ENCODE measurements at places on chromosomes 4 and X.
A peak's percentile ranks its signal among the peaks of the same experiment; 100 is the strongest.

- peak; percentile 61 for DNase-seq
Observed at GRCh38 chr4:146333187-146333894, 119.0 kb downstream of the REELD1 start.

- DNase-seq = no peak
Observed at GRCh38 chr4:104870495-104871233, 276.0 kb upstream of the TET2 start.

- no peak for DNase-seq
Observed at GRCh38 chrX:71606536-71607216, 11.6 kb downstream of the CXCR3 start.

GRCh38 chrX:71315917-71316316 lies 14.4 kb downstream of the ITGB1BP2 start:
- peak; percentile 47 for DNase-seq

DNA sequence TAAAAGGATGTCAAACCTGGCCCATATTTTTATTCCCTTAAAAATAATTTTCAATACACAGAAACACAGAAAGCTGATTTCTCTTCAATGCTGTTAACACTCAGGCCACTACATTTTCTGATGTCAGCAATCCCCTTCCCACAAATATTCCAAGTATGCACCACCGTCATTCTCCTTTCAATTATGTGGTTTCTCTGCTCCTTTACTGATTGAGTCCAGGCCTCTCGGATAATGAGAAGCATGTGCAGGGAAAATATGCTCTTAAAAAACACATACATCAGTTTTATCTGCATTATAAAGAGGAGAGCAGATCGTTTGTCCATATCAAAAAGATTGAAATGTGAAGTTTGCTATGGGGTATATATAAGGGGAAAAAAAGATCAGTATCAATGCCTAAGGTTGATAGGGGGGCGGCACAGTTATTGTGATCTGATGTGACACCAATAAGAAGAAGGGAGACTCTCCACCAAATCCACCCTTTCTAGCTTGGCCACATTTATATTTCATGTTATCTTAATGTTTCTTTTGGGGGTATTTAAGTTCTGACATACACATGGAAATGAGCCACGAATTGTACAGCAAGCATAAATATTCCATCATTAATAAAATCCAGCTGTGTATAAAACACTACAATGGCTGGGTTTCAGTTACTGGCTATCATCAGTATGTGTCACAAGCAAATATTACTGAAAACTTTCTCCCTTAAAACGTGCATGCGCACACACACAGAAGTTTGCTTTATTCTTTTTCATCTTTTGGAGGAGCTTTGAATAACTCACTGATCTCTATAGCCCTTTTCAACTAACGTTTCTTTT lies 6.4 kb downstream of the AMOT start:
- DNase-seq = no peak

GRCh38 chr4:156765277-156765676 lies 206.3 kb downstream of the PDGFC start:
- peak; percentile 48 for DNase-seq

DNA sequence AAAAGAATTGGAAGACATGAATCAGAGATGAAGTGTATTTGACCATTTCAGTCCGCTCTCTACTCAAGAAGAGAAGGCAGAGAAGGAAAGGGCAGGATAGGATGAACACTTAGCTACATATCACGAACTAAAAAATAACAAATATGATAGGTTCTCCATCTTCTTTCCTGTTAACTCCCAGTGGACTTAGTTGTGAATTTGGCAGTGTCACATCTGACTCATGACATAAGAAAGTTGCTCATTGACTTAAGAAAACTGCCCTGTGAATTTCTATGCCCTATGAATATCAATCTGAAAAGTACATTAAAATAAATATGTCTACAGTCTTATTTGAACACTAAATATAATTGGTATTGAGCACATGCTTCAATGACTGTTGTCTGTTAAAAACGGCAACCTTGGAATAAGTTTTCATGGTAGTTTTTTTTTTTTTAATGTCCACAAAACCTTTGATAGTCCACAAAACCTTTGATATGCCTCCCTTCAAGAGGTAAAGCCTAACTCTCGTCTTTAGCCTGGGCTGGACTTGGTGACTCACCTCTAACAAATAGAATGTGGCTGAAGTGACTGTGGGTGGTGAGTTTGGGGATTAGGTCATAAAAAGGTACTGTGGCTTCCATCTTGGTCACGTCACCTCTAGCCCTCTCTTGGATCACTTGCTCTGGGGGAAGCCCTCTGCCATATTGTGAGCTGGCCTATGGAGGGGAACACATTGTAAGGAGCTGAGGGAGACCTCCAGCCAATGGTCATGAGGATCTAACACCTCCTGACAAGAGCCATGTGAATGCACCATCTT lies 184.7 kb upstream of the S100G start:
- DNase-seq = no peak

- peak; percentile 5 for DNase-seq
Observed at GRCh38 chr4:132396636-132397035, 752.5 kb upstream of the PCDH10 start.

- DNase-seq = no peak
Observed at GRCh38 chr4:22881411-22881810, 188.7 kb downstream of the GBA3 start.

DNA sequence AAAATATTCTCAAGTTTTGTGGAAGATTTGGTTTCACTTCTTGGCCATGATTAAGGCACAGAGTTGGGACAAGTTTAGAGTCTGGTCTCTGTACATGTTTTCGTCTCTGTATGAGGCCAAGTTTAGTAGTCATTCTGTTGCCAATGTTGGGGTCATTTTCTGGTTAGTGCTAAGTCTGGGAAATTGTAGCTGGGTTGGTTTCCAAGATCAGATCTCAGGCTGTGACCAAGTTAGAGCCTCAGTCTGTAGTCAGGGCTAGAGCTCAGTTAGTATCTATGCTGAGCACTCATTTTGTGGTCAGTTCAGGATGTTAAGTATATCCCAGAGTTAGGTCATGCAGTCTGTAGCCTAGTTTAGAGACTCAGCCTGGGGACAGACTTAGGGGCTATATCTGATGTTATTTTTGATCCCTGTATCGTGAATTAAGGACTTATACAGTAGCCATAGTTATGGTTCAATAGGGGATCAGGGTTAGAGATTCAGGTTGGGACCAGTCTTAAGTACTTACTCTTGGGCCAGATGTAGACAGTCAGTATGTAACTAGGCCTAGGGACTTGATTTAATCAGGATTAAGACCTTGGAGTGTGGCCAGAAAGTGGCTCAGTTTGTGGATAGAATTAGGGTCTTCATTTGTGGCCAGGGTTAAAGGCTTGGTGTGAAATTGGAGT lies 6.6 kb upstream of the ENOX2 start:
- no peak for DNase-seq

DNA sequence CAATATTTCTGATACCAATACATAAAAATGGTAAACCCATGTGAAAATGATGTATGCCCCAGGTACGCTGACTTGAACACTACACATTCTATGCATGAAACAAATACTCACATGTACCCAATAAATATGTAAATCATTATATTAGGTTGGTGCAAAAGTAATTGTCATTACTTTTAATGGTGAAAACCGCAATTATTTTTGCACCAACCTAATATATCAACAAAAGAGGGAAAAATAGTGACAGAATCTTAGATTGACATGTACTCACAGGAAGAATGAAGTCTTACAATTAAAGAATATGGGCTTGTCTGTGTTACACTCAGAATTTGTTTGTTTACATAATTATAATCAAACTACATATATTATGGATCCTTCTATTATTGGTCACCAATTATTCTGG lies 82.3 kb downstream of the GLRA3 start:
- no peak for DNase-seq

DNA sequence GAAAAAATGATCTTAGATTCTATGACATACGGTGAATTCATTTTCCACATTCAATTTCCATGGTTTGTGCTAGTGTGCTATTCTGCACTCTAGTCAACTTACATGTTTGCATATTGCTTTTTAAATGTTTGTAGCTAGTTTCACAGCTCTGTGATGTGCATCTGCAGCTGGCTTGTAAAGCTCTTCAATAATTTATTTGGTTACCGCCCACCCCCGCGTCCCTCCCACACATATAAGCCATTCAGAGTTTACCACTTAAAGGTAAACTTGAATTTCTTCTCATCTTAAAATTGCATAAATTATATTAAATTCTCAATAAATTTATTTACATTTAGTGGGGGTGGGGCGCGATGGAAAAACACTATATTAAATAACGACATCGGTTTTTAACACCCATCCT lies 291 bp upstream of the NBDY start:
- DNase-seq = peak; percentile 18

DNA sequence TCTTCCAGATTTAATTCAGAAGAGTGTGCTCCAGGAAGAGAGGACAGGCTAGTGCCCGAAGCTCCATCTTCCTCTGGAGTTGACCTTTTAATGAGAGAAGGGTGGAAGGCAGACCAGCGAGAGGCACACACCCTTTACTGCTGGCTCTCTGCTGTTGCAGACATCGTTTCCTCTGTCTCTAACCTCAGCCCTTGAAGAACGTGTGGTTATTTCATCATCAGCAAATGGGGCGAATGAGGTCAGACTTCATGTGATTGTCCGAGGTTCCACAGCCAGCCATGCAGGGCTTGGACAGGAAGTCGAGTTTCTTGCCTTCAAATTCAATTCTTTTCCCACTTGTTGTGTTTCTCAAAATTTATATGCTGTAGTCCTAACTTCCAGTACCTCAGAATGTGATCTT lies 155.2 kb upstream of the MSX1 start:
- peak; percentile 51 for DNase-seq

DNA sequence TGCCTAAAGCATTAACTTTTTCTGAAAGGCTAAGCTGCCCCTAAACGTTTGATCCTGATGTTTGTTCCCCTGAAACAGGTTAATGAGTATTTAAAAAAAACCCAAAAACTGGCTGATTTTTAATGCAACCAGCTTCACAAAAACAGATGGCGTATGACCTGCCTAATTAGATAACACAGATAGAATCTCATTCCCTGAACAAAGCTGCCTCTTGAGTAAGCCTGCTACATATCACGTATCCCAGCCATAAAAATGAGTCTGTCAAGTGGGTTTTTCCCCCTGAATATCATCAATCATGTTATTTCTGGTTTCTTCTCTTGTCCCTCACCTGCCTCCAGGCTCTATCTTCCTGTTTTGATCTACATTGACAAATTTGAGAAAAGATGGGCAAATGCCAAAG lies 154.2 kb upstream of the FAM9B start:
- DNase-seq = no peak

- no peak for DNase-seq
Observed at GRCh38 chr4:168741281-168742173, 244.7 kb downstream of the PALLD start.

DNA sequence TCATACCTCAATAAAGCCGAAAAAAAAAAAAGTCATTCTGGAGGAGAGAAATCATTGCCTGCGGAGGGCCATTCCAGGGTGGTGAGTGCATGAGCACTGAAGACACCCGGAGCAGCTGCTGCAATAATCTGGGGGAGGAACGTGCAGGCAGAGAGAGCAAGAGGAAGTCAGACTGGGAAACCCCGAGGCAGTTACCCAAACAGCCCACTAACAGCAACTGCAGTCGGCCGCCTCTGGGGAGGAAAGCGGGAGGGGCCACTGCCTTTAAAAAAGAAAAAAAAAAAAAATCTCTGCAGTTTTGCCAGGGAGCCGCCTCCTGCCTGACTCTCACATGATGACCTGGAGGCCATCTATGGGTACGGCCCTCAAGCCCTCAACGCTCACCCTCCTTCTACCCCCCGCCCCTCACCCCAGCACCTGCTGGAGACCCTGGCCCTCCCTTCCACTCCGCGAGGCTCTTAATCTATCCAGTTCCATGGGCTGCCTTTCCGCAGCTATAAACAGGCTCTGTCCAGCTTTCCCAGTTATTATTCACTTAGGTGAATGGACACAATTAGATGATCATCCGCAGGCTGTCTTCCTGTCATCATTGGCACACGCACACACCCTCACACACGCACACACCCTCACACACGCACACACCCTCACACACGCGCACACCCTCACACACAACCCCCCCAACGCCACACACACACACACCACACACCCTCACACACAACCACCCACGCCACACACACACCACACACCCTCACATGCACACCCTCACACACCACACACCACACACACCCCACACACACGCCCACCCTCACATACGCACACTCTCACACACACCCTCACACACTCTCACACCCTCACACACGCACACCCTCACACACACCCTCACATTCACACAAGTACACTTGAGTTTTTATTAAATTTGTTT lies 3.4 kb upstream of the AVPR2 start:
- peak; percentile 93 for DNase-seq

GRCh38 chr4:181416966-181417365 lies 826.2 kb upstream of the TENM3 start:
- DNase-seq = no peak

DNA sequence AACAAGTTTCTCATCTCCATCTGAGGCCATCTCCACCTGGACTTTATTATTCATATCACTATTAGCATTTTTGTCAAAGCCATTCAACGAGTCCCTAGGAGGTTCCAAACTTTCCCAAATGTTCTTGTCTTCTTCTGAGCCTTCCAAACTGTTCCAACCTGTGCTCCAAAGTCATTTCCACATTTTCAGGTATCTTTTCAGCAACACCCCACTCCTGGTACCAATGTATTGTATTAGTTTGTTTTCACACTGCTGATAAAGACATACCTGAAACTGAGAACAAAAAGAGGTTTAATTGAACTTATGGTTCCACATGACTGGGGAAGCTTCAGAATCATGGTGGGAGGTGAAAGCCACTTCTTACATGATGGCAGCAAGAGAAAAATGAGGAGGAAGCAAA lies 385.4 kb upstream of the GATB start:
- no peak for DNase-seq

GRCh38 chr4:30790123-30790522 lies 70.0 kb downstream of the PCDH7 start:
- DNase-seq = no peak

GRCh38 chrX:13414006-13414647 lies 94.3 kb upstream of the ATXN3L start:
- no peak for DNase-seq

DNA sequence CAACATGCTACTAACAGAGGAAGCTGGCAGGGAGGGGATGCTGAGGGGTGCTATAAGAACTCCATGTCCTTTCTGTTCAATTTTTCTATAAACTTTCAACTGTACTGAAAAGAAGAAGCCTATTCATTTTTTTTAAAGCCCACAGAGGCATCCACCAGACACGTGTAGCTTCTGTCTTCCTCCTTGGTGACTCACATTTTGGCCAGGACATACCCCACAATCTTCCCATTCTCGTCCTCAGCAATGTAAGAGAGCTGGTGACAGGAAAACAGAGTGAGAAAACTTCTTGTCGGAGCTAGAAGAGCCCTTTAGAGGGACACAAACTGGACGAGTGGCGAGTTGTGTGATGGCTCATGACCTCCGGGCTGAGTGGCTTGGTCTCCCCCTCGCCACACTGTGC lies 1.1 kb downstream of the NAA10 start:
- DNase-seq = peak; percentile 54

Data from EL (cell line).